ENCODE measurements at places on chromosomes 11 and 22.

DNA sequence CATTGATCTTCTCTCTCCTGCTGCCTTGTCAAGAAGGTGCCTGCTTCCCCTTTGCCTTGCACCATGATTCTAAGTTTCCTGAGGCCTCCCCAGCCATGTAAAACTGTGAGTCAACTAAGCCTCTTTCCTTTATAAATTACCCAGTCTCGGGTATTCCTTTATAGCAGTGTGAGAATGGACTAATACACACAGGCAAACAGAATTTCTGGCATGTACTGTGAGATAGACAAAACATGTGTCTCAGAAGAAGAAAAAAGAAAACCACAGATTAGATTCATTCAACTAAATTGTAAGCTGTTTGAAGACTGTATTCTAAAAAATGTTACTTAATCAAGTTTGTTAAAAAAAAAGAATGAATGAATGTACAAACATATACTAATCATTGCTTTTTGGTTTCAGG is 1.5 kb upstream of the MMP20 start:
- no peak for DNase-seq

DNA sequence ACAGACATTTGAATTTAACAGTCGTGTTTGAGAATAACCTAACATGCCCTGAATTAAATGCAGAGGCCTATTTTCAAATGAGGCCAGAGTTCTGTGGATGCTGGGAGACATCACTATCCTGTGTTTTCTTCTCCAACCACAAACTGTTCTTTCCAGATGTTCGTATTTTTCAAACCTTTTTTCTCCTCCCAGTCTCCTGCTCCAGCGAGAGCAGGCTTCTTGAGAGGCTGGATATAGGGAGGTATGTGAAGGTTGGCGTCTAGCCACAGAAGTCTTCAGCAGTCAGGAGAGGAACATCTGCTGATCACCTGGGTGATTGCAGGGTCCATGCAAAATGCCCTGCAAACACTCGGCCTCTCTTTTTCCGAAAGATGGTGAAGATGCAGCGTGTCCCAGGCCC is 126.3 kb downstream of the C11orf91 start:
- no peak for DNase-seq

GRCh38 chr11:95325777-95326258 is 94.8 kb upstream of the SESN3 start:
- DNase-seq: no peak

- no peak for DNase-seq
These were observed 68.1 kb upstream of the LMO1 start for GRCh38 chr11:8331767-8332166.

- DNase-seq: no peak
These were observed 1.9 kb upstream of the GRAP2 start for GRCh38 chr22:39898997-39899396.

GRCh38 chr11:2289859-2290258 is 11.9 kb downstream of the C11orf21 start:
- no peak for DNase-seq

GRCh38 chr11:121589946-121590537 is 137.3 kb upstream of the SORL1-AS1 start:
- no peak for DNase-seq

- no peak for DNase-seq
These were observed 43.1 kb upstream of the GRAMD1B start for GRCh38 chr11:123386796-123387510.

GRCh38 chr11:46235777-46236688 is 41.4 kb upstream of the CREB3L1 start:
- no peak for DNase-seq

- no peak for DNase-seq
These were observed 128.7 kb upstream of the TOP3B start for GRCh38 chr22:22111267-22111751.

DNA sequence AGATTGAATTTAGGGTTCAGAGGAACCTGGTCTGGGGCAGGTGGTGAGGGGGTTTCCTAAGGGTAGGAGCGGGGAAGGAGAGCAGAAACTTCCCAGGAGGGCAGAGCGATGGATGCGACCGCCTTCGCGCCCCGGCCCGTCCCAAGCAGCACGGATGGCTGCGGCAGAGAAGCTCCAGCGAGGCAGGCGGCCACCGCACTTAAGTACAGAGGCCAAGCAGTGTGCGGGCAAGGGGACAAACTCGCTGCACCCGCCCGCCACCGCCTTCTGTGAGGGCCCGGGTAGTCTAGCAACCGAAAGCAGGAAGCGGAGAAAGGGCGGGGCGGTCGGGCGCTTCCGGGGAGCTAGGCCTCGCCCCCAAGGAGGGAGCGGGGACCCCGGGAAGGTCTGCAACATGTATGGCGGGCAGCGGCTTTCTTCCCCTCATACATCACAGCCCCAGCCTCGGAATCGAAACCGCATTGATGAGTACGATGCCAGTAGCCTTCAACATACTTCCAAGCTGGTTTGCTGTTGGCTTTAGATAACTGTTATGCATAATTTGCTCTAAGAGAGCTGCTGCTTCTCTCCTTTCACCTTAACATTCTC is at the start of gene AGBL2:
AGBL2 (minus strand) TSS at position 288 of the 588 bp plus-strand sequence. CDS start 719 bp downstream, outside the sequence.
- peak; percentile 97 for DNase-seq

GRCh38 chr11:118746988-118747585 is 43.9 kb downstream of the DDX6 start:
- DNase-seq: no peak

DNA sequence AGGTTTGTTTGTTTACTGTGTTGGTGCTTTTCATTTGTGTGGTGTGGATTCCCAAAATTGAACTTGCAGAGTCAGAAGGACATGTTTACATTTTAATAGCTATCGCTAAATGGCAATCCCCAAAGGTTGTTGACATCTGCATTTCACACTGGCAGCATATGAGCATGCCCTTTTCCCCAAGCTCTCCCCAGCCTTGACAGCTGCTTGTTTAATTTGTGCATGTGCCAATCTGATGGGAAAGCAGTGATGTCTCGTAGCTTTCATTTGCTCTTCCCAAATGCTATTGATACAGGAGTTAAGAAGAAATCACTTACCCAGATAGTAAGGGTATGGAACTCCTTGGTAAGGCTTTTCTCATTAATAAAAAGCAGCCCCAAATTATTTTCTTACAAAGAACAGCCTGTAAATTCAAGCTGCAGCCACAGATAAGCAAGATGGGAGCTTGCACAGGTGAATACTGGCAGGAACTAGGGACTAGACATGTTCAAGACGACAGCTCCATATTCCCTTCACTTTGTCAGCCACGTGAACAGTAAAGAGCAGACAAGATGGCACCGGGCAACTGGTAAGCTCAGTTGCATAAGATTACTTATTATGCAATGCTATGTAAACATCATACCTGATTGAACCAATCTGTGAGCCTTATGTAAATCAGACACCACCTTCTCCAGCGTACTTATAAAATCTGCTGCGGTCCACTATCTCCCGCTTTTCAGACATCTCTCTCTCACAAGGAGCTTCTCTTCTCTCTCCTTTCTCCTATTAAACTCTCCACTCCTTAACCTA is 87.4 kb downstream of the IGLL5 start:
- no peak for DNase-seq

- no peak for DNase-seq
These were observed 283.0 kb downstream of the RAB38 start for GRCh38 chr11:87892291-87892690.

DNA sequence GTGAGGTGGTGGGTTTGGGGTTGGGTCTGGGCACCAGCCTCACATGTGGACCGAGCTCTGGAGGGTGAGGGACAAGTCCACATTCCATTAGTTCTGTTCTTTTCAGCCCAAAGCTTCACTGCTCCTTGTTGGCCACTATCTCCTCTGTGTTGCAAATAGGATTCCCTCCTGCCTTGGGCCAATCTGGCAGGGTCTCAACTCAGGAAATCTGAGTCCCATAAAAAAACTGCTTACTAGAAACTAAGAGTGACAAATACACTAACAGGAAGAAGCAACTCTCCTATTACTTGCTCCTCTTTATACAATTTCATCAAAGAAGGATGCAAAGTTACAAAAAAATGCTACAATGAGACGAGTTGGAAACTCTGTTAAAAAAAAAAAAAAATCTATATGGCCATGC is 66.2 kb upstream of the CSNK1E start:
- no peak for DNase-seq

DNA sequence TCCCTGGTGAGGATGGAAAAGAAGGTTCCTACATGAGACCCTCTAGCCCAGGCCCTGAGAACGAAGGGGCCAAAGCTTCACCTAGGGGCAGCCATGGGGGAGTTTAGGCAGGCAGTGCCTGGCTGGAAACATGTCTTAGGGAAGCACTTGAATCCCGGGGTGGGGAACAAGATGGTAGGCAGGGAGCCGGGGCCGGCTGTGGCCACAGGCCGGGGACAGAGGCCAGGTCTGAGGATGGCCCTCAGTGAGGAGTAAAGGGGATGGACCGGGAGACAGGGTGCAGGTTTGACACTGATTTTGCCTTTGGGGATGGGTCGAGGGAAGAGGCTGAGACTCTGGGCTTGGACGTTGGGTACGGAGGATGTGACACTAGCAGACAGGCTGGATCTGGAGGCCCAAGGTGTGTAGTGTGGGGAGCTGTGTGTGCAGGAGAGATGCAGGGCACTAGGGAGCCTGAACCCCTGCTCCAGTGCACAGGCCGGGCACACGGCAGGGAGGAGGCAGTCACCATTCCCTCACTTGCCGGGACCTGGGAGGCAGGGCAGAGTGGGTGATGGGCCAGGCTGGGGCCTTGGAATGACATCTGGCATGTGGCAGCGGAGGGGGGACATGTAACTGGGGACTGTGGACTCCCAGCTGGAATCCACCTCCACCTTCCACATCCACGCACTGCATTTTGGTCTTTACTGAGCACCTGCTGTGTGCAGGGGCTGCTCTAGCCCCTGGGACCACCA is 6.1 kb downstream of the RTN4R start:
- no peak for DNase-seq

DNA sequence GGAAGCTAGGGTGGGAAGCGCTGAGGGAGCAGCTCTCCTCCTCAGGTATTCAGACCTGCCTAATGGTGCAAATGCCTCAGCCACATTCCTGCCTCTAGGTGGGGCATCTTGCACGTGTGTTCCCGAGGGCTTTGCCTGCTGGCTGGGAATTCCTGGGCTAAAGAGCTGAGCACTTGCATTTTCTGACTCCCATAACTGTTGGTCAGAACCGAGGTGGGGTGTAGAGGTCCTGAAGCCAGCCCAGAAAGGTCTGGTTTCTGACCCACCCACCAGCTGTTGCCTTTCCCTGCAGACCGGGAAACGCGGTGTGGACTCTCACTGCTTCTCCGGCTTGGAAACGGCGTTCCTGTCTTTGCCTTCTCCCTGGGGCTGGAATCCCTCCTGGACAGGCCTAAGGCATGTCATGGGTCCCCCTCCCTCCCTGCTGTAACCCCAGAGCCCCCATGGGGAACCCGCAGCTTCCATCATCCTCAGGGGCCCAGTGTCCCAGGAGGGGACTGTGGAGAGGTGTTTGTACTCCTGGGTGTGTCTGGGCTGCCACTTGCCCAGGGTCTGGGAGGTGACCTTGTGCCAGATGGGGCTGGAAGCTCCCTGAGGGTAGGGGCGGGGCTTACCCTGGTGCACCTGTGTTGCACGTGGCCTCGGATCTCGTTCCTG is 24.0 kb upstream of the SMIM38 start:
- peak; percentile 55 for DNase-seq
